MM.1S (cell line): ENCODE measurements at places on chromosomes 6 and 20.

GRCh38 chr6:69456086-69456485, 340.7 kb downstream of the LMBRD1 start:
- DNase-seq = no peak

- DNase-seq = no peak
These were observed 68.5 kb downstream of the CNKSR3 start for GRCh38 chr6:154441995-154442310.

DNA sequence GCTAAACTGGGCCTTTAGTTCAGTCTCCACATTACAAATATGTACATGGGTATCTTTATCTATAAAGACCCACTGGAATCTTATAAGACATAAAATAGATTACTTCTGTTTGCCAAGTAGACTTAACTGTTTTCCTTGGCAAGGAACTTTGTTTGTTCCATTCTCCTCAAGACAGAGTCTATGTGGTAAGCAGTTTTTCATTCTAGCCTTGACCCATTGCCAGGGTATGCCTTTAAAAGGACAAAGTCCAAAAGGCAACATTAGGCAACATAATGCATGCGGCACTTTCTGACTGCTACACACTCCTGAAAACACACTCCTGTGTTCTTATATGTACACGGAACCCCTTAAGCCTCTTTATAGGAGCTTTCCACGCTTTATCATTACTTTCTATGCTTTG, 20.4 kb downstream of the VNN1 start:
- DNase-seq = no peak

GRCh38 chr20:35079472-35080347, 12.9 kb downstream of the TRPC4AP start:
- DNase-seq = no peak

GRCh38 chr6:137303441-137303840, 84.3 kb upstream of the IFNGR1 start:
- no peak for DNase-seq

DNA sequence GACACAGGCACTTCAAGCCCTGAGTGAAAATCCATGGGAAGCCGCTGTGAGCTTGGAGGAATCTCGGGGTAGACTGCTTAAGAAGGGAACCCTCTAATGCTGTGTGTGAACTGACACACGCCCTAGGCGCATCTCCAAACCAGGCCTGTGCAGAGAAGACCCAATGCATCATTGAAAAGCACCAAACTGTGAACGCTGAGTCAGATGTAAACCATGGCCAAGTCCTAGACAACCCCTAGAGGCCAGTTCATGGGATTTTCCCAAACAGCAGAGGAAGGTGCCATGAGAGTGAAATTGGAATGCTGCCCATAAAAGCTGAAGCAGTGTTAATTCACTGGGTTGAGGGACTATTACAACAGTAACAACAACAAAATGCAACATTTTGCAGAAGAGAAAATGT, 296.5 kb downstream of the SMOC2 start:
- no peak for DNase-seq

DNA sequence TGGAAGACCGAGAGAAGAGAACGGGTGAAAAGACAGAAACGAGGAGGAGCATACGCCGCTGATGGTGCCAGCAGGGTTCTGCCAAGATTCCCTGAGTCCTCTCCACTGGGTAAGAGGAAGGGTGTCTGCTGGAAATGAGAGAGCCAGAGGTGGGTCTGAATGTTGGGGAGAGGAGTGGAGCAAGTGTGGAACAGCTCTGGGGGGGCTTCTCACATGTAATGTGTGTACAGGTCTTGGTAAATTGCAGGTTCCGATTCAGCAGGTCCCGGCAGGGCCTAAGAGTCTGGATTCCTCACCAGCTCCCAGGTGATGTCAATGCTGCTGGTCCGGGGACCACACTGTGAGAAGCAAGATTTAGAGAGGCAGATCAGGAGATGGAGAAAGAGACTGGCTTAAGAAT, 1.5 kb upstream of the EBF4 start:
- no peak for DNase-seq

DNA sequence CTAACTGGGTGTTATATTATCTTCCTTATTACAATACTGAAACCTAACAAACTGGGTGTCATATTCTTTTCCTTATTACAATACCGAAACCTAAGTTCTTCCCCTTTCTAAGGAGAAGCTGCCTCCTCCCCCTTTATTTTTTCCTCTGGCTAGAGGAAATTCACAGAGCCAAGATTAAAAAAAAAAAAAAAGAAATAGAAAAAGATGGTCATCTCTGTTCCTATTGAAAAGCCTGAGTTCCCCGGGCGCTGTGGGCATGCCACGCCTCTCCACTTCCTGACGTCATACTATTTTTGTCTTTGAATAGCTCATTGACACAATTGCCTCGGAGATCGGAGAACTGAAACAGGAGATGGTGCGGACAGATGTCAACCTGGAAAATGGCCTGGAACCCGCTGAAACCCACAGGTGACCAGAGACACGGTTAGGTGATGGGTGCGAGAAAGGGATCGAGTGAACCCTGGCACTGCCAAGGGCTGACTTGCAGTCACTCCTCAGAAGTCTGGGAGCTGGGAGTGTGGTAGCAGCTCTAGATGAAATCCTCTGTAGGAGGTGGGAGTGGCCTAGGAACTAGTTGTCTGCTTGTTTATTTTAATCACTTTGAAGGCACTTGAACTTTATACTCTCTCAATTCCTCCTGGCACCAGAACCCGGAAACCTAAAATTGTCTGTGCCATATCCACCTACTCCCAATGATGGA, 82.2 kb upstream of the NAA20 start:
- peak; percentile 47 for DNase-seq

- no peak for DNase-seq
These were observed 783 bp downstream of the LRRC73 start for GRCh38 chr6:43509142-43509983.

- no peak for DNase-seq
These were observed 45.2 kb upstream of the BCLAF1 start for GRCh38 chr6:136334853-136335252.

DNA sequence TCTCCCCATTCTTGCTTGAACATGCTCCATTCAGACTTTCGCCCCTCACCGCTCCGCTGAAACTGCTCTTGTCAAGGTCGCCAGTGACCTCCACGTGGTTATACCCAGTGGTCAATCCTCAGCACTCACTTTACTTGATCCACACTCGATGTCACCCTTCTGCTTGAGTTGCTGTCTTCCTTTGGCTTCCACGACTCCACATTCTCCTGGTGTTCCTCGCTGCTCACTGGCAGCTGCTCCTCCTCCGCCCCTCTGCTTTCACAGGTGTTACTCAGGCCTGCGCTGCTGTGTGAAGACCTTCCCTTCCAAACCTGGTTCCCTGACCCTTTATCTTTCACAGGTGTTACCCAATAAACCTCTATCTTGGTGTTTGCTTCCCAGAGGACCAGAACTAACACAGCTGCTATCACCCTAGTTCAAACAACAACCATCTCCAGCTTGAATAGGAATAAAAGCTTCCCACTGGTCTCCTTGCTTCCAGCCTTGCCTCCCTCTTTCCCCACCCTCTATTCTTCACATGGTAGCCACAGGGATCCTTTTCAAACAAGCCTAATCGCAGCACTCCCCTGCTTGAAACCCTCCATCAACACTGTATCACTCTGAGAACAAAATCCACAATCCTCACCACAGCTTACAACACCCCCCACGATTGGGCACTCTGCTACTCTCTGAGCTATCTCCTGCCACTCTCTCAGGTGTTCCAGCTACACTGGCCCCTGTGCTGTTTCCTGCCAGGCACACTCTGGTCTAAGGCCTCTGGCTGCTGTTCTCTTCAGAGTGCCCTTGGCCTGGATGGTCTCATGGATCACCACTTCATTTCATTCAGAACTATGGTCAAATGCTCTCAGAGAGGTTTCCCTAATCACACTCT, 10.7 kb downstream of the PPIL1 start:
- DNase-seq = no peak

DNA sequence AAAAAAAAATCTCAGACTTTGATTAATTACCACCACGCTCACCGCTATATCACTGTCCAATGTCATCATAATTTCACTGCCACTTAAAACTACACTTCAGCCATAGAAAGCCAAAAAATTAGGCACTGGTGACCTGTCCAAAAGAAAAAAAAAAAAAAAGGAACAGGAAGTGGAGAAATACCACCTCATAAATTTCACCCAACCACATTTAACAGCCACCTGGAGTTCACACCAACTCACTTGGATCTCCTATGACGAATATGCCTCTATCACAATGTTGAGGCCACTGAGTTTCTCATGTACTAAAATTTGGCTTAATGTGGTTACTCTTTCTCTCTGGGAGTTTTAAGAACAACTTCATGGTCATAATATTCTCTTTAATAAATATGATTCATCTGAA, 237.5 kb upstream of the RSPO3 start:
- DNase-seq = no peak

- DNase-seq = no peak
These were observed 4.6 kb upstream of the CGA start for GRCh38 chr6:87099472-87099871.

- no peak for DNase-seq
These were observed 255.8 kb upstream of the SASH1 start for GRCh38 chr6:148086843-148087242.

GRCh38 chr6:124551711-124552233, 410.5 kb upstream of the RNF217 start:
- peak; percentile 7 for DNase-seq

DNA sequence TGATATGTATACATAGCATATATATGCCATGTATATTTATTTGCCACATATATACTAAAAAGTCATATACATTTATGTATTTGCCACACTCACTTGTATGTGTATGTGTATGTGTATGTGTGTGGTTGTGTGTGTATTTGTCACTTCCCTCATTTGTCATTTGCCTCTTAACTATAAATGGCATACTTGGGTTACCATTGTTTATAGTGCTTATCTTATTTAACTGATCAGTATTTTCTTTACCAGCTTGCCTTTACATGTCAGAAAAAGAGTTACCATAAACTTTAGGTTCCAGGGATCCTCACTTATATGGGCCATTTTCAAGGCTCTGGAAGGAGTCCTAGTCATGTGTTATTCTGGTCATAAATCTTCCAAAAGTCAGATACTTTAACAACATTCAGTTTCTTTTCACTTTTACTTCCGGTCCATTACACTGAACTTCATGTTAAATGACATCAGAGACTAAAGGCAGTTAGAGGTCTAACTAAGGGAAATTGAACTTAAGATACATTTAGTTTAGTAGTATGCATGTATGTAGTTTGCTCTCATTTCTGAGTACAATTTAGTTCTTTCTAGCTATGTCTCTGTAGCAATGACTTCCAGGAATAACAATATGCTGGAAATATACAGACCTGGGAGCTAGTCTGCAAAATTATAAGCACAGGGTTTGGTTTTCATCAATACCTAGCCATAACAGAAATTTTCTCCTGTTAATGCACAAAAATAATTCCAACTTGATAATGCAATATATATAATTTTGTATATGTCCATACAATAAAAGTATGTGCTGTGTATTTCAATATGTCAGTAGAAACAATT, 33.7 kb upstream of the HIVEP1 start:
- DNase-seq = no peak

DNA sequence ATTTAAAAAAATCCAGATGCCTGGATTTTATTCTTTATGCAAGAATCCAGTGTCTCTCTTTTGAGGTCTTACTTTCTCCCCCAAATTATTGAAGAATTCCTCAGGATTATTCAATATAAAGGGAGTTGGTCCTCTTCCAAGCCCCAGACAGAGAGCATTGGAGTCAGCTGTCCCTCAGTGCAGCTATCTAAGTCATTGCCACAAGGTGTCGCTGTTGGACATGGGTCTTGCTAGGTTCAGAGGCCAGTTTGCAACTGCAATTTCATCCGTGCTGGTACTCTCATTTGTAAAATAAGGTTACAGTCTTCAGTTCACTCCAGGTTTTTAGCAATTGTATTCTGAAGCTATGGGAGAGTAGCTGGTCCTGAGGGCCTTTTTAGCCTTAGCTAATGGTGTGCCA, 27.8 kb downstream of the CCN2 start:
- DNase-seq = peak; percentile 76

- DNase-seq = no peak
These were observed 229.5 kb downstream of the UBE3D start for GRCh38 chr6:82836022-82836575.

DNA sequence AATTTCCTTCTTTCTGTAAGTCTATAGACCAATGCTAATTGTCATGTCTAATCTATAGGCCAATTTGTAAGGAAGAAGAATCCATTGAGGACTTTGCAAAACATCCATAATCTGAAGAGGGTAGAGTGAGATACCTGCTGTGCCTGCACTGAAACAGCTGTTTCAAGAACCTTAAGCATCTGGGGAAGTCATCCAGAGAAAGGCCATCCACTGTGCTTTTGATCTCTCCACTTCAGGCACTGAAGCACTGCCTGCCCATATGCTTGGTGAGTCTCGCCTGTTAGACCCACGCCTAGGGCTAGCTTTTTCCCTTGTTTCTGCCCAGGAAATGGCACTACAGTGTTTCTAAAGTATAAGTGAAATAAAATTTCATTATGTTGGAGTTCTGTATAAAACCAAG, 921.8 kb upstream of the EPHA7 start:
- DNase-seq = no peak
